NCI-H1417 treated with DMSO at 0.1 percent for 48 hours (cell line): ENCODE measurements at places on chromosomes 4 and X.

DNA sequence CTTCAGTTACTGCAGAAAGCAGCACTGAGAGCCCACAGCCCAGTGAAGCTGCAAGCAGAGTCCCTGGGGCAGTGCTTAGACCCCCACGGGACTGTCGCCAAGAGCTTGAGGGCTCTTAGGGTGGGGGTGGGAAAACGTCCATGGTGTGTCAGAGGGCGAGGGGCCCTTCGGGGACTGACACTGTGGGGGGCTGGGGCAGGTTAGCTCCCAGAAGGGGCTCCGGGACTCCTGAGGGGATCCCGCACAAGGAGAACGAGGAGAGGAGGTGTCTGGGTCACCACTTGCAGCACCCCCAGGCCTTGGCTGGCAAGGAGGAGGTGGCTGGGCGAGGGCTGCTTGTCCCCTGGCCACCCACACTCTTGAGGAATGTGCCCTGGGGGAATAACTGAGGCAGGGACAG lies 20.8 kb downstream of the NAT8L start:
- DNase-seq, result no peak

DNA sequence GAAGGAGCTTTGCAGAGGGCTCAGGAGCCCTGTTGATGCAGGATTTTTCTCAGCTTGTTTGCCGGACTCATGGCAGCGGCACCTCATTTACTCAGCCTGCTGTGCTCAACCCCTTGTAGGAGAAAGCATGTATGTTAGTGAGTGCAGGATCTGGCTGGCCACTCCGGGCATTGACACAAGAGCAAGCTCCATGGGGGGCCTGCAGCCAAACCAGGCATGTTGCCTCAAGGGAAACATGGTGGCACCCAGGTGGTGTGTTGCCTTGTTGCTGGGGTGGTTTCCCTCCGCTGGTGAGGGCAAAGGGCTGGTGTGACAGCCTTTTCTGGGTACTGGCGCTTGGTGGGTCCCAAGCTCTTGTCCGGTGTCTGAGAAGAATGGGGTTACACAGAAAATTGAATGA lies 189.3 kb upstream of the ANXA3 start:
- DNase-seq, result no peak

DNA sequence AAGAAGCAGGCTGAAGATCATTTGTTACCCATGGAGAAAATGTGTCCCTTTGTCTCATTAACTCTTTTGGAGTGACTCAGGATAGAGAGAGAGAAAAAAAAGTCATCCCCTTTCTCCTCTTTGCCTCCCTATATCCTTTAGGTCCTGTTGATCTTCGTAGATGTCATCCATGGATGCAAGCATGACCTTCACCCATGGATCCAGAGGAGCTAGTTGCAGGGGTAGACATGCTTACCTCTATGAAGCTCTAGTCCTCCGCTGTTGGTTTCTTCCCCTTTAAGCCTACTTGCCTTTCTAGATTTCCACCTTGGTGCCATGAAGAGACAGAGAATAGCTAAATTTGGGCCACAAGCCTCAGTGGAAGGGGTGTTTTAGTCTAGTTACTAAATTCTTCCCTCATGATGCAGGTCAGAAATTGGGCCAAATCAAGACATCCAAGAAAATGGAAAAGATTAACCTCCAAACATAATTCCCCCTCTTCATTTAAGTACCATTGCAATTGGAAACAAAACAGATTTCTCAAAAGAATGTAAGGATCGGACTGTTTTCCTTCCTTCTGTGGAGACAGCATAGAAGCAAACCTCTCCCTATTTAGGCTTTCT lies 178.4 kb downstream of the TECRL start:
- no peak for DNase-seq

- DNase-seq, result no peak
Observed at GRCh38 chr4:186807808-186808629, 84.4 kb upstream of the FAT1 start.

GRCh38 chr4:150588316-150588715 lies 6.4 kb downstream of the MAB21L2 start:
- no peak for DNase-seq

GRCh38 chrX:17412692-17413091 lies 37.7 kb downstream of the NHS start:
- DNase-seq, result no peak
